ENCODE measurements at places on chromosomes 13 and 19.

GRCh38 chr13:108980237-108980636, 350.8 kb downstream of the MYO16 start:
- DNase-seq: no peak

GRCh38 chr13:110624766-110625756, 9.7 kb downstream of the NAXD start:
- no peak for DNase-seq

- DNase-seq: no peak
Observed at GRCh38 chr19:6772866-6773322, 386 bp downstream of the VAV1 start.

DNA sequence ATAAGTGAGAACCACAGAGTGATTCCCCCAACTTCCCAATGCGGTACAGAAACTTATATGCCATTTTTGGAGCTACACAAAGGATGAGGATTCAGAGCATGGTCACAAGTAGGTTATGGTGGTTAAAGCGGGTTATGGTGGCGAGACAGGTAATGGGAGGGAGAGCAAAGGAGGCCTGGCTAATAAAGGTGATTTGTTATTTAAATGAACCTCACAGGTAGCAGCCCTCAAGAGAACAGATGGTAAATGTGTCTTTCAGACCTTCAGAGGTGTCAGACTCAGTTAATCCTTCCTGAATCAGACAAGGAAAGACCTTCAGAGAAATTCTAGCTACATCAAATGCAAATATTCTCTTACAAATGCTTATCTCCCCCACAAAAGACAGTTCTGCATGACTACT, 1971.4 kb downstream of the OLFM4 start:
- no peak for DNase-seq

- no peak for DNase-seq
Observed at GRCh38 chr13:21032656-21033055, 28.7 kb downstream of the LATS2 start.

GRCh38 chr13:65260946-65261891, 1968.9 kb downstream of the PCDH9 start:
- no peak for DNase-seq

DNA sequence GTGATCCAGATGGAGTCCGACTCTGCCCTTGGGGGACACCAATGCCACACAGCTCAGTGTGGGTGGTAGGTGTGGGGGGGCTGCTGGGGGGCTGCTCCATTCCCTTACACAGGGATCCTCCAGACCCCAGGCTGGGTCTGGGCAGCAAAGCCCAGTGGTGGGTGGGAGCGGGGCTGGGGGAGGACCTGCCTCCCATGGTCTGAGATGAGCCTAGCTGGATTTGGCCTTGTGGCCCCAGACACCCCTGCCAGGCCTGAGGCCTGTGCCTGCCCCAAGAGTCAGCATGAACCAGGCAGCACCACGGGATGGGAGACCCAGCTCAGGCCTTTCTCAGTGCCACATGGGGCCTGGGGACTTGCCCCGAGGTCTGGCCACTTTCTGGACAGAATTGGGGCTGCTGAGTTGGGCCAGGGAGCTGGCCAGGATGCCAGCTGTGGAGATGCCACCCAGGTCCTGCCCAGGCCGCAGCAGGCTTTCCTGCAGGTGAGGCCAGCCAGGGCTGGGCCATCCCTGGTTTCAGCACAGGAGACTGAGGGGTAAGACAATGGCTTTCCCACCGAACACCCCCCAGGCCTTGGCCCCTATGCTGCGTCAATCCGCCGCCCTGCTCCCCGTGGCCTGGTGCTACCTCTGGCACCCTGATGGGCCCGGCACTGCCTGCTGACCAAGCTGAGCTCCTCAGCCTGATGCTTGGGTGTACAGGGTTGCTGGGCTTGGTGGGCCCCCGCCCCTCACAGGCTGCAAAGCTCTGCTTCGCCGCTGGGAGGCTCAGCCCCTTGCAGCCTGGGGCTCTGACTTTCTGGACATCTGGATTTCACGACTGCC, 24.2 kb downstream of the CEBPG start:
- no peak for DNase-seq

DNA sequence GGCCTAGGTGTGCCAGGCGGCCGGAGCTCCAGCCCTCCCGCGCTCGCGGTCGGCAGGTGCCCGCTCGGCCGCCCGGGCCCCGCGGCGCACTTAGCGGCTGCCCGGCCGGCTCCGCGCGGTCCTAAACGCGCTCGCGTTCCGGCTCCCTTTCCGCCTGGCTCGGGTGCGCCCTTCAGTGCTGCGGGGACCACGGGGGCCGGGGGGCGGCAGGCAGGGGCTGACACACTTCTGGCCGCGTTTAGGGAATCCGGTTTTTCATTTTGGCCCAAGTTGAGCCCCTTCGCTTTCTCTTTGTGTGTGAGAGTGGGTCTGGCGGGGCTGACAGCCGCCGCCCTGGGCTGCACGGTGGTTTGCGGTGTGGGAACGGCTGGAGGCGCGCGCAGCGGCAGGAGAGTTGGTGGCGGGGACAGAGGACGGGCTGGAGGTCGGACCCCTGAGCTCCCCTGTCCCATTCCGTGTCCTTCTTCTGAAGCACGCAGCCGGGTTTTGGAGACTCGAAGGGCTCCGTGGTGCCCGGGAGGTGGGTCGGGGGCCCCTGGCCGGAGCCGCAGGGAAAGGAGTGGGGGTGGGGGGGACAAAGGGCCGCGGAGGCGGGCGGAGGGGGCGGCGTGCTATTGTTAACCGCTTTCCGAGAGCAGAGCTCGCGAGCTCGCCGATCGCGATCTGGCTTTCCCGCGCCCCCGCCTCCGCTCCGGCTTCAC, 3.1 kb downstream of the FGF9 start:
- no peak for DNase-seq

DNA sequence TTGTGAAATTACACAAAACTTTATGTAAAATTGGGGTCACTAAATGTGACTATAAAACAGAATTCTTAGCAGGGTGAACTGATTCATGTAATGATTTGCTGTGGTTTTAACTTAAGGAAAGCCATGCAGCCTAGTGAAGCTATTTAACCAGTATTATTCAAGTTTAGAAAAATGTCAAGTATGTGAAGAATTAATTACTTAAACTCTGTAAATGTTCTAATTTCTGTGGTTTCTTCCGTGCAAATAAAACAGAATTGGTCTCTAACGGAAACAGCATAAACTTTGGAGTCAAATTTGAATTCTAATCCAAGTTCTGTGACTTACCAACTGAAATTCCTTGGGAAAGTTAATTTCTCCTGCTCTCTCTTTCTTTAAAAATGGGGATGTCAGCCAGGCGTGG, 13.3 kb downstream of the CDC16 start:
- no peak for DNase-seq

- DNase-seq: no peak
Observed at GRCh38 chr19:38880076-38880881, 2.2 kb upstream of the RINL start.

DNA sequence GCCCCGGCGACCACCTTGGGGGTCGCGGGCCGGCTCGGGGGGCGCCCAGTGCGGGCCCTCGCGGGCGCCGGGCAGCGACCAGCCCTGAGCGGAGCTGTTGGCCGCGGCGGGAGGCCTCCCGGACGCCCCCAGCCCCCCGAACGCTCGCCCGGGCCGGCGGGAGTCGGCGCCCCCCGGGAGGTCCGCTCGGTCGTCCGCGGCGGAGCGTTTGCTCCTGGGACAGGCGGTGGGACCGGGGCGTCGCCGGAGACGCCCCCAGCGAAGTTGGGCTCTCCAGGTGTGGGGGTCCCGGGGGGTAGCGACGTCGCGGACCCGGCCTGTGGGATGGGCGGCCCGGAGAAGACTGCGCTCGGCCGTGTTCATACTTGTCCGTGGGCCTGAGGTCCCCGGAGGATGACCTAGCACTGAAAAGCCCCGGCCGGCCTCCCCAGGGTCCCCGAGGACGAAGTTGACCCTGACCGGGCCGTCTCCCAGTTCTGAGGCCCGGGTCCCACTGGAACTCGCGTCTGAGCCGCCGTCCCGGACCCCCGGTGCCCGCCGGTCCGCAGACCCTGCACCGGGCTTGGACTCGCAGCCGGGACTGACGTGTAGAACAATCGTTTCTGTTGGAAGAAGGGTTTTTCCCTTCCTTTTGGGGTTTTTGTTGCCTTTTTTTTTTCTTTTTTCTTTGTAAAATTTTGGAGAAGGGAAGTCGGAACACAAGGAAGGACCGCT, 729 bp downstream of the STK11 start:
- DNase-seq: no peak

- DNase-seq: no peak
Observed at GRCh38 chr19:21940684-21941083, 70.1 kb downstream of the ZNF208 start.

DNA sequence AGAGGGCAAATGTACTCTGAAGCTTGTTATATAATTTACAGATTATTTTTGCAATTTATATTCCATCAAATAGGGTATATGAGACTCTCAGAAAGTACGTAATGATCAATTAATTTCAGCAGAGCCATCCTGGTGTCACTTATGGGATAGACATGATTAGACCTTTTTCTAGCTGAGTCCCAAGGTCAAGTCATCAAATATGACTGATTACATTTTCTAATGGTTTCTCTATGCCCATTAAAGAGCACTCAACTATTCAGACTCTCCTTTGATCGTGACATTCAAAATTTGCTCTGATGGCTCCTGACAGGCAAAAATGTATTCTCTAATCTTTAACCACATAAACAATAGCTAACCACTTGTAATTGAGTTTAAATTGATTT, 469.2 kb downstream of the COG6 start:
- DNase-seq: no peak

DNA sequence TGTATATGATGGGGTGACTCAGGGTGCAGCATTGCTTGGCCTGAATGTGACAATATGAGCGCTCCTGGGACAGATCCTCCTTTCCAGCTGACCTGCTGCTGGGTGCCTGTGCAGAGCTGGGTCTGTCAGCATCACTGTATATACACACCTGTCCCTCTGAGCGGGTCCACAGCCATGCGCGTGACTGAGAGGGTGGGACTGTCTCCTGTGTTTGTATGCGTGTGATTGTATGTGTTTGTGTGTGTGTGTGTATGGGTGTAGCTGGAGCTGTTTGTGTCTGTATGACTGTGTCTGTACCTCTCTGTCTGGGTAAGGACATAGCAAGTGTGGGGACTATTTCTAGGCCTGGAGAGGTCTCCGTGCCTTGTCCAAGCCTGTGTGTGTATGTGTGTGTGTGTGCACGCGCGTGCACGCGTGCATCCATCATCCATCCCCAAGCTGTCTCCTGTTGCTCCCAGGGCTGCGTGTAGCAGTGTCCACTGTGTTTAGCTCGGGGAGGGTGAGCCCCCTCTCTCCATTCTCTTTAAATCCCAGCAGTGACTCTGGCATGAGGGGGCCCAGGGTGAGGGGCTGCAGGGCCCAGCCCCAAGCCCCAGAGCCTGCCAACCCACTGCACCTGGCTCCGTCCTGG, 8.3 kb downstream of the IGLON5 start:
- DNase-seq: no peak

DNA sequence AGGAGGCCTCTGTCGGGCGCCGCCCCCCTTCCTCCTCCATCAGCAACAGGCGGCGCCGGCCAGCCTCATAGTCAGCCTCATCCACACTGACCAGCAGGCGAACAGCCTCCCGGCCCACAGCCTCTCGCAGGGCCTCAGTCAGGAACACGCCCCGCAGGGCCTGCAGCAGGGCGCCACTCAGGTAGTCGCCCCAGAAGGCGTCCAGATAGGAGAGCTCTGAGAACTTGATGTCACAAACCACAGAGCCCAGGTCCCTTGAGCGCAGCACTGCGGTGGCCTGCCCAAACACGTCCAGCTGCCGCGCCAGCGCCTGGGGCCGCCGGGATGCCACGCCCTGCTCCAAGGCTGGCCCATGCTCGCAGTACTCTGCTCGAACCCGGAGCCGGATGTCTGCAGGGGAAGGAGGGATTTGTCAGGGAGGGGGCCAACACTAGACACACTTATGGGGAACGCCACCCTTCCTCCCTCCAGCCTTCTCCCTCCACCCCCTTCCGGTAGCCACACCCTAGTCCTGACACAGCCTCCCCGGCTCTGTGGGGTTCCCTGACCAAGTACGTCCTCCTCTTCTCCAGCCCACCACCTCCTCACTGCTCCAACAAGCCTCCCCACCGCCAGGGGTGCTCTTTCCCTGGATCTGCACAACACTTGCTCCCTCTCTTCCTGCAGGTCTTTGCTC, 17.9 kb downstream of the DEDD2 start:
- DNase-seq: no peak

GRCh38 chr13:40706439-40706838, 40.0 kb upstream of the FOXO1 start:
- no peak for DNase-seq

DNA sequence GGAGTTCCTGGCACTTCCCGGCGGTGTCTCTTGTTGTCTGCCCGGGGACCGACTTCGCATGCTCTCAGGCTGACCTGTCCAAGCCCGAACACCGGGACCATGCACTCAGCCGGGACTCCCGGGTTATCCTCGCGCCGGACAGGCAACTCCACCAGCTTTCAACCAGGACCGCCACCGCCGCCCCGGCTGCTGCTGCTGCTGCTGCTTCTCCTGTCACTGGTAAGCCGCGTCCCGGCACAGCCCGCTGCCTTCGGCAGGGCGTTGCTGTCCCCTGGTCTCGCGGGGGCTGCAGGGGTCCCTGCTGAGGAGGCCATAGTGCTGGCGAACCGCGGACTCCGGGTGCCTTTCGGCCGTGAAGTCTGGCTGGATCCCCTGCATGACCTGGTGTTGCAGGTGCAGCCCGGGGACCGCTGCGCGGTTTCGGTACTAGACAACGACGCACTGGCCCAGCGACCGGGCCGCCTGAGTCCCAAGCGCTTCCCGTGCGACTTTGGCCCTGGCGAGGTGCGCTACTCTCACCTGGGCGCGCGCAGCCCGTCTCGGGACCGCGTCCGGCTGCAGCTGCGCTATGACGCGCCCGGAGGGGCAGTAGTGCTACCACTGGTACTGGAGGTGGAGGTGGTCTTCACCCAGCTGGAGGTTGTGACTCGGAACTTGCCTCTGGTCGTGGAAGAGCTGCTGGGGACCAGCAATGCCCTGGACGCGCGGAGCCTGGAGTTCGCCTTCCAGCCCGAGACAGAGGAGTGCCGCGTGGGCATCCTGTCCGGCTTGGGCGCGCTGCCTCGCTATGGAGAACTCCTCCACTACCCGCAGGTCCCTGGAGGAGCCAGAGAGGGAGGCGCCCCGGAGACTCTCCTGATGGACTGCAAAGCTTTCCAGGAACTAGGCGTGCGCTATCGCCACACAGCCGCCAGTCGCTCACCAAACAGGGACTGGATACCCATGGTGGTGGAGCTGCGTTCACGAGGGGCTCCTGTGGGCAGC, 661 bp downstream of the FREM2 start:
- DNase-seq: no peak

DNA sequence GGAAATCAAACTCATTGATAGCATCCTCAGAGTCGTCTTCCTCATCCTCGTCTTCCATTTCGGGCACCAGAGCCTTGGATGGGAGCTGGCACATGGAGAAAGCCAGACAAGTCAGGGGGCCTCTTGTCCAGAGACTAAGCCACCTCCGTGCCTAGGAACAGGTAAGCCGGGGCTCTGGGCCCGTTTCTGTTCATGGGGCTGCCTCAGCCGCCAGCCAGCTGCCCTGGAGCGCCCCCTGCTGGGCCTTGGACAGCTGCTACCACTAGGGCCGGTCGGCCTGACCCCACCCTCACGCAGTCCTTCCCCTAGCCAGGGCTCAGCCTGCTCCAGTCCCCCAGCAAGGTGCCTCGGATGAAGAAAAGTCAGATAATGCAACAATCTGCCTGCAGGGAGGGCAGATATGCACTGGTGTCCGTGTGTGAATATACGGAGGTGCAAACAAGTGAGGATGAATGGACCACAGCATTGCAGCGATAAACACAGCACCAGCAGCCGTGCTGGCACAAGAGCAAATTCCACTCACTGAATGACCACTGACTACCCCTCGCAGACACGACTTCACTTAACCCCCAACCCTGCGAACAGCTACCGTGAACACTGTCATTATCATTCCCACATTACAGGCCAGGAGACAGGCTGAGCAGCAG, 11.9 kb upstream of the PRKD2 start:
- DNase-seq: peak; percentile 72

Measured in activated CD4-positive, alpha-beta T cell treated with anti-CD3 and anti-CD28 coated beads for 24 hours (primary cell).